Stimulated activated CD8-positive, alpha-beta memory T cell treated with anti-CD3 and anti-CD28 coated beads, Interleukin-4, amount 100 ng/mL, for 1 hour (primary cell): ENCODE measurements at places on chromosomes 3 and 15.
A peak's percentile ranks its signal among the peaks of the same experiment; 100 is the strongest.

GRCh38 chr15:101651554-101652097 is 555 bp downstream of the TM2D3 start:
- DNase-seq = no peak

GRCh38 chr3:13144163-13145023 is 71.2 kb upstream of the IQSEC1 start:
- DNase-seq = no peak

DNA sequence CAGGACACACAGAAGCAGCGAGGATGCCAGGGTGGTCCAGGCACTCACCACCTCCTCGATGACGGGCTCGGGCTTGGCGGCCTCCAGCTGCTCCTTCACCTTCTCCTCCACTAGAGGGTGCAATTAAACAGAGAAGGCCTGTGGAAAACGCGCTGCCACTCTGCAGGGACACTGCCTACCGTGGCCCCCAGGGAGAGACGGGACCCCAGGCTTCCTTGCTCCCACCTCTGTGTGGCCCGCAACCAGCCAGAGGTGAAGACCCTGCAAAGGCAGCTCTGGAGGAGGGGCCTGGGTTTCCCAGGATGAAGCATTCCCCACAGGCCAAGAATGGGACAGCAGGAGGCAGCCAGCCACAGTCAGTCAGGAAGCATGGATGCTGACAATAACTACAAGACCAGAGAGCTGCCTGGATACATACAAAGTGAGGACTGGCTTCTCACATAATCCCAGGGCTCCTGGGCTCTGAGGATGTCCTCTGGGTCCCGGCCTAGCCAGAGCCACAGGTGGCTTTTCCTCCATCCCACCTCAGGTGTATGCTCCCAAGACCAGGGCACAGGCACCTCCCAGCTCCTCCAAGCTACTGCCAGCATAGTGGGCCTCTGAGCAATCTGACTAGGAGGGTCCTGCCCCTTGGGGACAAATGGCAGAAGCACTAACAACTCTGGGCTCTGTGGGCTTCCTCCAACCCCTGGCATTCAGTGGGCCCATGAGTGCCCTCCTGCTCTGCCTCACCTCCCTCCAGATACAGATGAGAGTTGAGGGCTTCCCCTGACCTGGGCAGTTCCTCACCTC is 46.2 kb downstream of the PTH1R start:
- DNase-seq = peak; percentile 9

DNA sequence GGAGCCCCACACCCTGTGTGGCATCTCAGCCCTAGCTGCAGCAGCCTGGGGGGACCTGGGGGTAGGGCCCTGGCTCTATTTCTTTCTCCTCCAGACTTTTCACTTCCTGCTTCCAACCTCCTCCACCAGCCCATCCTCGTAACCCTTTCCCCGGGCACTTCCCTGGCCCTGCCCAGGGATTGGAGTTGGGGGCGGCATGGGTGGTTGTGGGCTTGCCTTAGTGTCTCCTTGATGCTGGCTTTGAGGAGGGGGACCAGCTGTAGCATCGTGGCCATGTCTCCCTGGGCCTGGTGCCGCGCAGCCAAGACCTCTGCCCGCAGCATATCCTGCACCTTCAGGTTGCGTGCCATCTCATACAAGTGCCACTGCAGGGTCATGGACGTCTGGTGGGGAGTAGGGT is 28.1 kb downstream of the CYP11A1 start:
- no peak for DNase-seq
